ENCODE measurements at places on chromosomes 1 and 21.

GRCh38 chr1:180407051-180407450 lies 95.3 kb downstream of the ACBD6 start:
- no peak for DNase-seq

- DNase-seq: no peak
Measured at GRCh38 chr1:244439391-244440032, 12.2 kb downstream of the ADSS2 start.

- DNase-seq: no peak
Measured at GRCh38 chr1:66380452-66381212, 153.3 kb upstream of the SGIP1 start.

DNA sequence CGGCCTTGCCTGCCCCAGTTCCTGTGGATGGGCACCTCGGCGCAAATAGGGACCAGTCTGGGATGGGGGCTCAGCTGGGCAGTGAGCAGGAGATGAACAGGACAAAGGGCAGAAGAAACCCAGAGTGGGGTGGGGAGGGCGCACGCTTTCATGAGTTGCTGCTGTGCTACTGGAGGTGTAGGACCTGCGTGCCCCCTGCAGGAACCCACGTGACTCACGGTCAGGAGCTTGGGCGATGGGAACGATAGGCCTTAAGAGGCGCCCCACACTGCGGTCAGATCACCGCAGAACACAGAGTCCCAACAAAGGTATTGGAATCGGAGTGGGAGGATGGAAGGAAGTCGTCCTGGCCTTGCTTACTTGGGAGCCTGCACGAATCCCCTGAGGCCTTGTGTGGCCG lies 17.2 kb downstream of the PRDM15 start:
- DNase-seq: no peak

GRCh38 chr1:36384542-36385409 lies 948 bp downstream of the STK40 start:
- peak; percentile 48 for DNase-seq

GRCh38 chr1:7624791-7625355 lies 146.2 kb upstream of the VAMP3 start:
- DNase-seq: no peak

DNA sequence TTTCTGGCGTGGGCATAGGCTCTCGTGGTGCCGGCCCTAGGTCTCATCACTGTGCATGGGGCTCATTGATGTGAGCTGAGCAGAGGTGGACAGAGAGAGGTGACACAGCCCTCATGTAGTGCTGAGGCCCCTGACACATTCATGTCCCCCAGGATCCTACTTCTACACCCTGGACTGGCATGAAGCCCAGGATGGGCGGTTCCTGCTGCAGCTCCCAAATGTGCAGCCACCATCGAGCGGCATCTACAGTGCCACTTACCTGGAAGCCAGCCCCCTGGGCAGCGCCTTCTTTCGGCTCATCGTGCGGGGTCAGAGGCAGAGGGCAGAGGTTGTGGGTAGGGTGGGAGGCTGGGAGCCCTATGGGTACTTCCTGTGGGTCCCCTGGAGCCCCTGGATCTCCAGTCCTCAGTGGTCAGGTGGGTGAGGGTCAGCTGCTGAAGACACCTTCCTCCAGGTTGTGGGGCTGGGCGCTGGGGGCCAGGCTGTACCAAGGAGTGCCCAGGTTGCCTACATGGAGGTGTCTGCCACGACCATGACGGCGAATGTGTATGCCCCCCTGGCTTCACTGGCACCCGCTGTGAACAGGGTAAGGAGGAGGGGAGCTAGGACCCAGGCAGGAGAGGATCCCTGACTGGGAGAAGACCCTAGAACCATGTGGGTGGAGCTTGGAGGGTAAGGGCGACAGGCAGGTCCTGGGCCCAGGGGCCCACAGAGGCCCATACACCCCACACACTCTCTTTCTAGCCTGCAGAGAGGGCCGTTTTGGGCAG lies 6.1 kb downstream of the TIE1 start:
- no peak for DNase-seq

- DNase-seq: no peak
Measured at GRCh38 chr1:211715971-211716370, 40.5 kb upstream of the NEK2 start.

DNA sequence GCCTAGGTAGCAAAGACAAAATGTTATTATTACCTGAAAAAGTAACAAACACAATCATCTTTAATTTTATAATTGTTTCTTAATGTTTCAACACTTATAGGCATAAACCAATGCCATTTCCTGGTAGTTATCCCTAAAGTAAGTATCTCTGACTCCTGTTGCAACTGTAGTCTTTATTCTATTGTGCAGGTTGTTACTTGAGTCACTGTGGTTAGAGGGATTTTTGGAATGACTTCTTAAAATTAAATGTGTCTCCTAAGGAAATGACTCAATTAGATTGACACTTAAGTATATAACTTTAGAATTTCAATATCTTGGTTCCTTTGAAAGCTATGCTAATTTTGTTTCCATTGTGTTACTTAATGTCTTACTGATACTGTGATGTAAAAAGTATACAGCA lies 143.9 kb downstream of the PHTF1 start:
- DNase-seq: no peak

- no peak for DNase-seq
Measured at GRCh38 chr1:61301824-61302657, 219.7 kb downstream of the NFIA start.

DNA sequence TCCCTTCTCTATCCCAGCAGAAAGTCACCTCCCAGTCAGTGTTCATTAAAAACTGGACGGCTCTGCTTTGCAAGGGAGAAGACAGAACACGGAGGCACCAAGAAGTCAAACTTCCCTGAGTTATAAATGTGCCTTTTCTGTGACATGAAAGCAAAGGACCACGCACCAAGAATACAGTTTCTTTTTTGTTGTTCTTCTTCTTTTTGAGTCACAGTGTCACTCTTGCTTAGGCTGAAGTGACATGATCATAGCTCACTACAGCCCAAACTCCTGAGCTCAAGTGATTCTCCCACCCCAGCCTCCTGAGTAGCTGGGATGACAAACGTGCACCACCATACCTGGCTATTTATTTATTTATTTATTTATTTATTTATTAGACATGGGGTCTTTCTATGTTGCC lies 22.7 kb downstream of the GLUL start:
- no peak for DNase-seq

GRCh38 chr1:235818632-235819136 lies 48.0 kb downstream of the LYST start:
- DNase-seq: no peak

DNA sequence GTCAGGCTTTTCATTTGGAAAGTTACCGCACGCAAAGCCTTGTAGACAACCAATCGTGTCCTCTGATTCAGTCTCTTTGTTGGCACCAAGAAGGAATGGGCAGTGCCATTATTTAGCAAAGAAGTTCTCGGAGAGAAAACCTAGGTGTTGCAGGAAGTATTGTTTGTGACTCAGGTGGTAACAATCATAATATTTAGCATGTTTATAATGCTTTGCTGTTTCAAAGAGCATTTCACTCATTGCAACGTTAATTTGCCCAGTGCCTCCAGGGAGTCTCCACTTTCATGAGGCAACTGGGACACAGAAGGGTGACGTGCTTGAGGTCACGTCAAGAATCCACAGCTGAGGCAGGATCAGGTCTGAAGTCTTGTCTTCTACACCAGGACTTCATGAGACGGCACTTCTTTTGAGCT lies 31.4 kb downstream of the STPG1 start:
- no peak for DNase-seq

DNA sequence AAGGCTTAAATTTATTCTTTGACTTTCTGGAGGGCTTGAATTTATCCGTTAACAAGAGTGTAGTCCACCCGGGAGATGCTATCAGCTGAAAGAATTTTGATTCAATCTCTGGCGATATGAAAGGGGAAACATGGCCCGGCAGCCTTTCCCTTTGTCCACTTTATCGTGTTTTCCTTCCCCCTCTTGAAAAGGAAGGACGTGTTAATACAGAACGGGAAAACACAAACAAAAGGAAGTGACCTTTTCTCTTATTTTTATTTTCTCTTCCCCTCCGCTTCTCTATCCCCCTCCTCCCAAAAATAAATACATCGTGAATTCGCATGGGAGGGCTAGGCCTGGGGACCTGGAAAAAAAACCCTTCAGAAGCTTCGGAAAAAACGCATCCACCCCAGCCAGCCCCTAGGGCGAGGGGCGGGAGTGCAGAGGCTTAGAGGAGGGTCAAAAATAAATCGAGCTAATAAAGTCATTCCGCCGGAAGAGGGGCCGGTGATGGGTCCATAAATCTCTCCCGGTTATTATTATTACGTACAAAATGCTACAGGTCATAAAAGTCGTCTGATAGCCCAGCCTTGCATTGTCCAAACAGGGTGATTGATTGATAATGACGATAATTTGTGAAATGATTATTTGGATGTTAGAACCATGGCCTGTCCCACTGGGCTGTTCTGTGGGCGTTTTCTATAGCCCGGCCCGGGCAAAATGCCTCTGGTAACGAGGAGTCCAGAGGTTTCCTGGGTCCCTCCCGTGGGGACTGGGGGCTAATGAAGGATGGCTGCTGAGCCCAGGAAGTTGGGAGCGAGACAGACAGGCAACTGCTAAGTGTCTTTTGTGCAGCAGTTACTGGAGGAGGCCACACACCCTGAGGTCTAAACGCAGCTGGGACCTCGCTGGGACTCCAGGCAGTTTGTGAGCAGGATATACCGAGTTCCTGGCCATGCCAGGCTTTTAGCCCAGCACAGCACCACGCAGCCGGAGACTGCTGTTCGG lies 179.4 kb downstream of the PRDM16 start:
- DNase-seq: no peak

DNA sequence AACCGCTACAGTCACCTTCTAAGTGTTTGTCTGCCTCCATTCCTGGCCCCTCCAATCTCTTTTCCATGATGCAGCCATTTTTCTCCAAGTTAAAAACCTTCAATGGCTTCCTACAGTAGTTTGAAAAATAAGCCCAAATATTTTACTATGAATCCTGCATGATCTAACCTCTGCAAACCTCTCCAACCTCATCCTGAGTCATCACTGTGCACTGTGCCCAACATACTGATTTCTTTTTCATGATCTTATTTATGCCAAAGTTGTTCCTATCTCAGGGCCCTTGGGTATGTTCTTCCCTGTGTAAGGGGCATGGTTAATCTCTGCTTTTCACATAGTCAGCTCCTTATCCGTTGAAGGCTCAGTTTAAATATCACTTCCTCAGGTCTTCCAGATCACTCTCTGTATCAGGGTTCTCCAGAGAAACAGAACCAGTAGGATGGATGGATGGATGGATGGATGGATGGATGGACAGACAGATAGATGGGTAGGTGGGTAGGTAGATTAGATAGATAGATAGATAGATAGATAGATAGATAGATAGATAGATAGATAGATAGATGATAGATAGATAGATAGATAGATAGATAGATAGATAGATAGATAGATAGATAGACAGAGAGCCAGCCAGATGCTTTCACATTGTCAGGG lies 18.1 kb upstream of the PTPN14 start:
- DNase-seq: no peak

GRCh38 chr1:29467989-29468900 lies 231.9 kb downstream of the PTPRU start:
- no peak for DNase-seq

GRCh38 chr1:209248649-209249279 lies 334.8 kb upstream of the CAMK1G start:
- peak; percentile 74 for DNase-seq

DNA sequence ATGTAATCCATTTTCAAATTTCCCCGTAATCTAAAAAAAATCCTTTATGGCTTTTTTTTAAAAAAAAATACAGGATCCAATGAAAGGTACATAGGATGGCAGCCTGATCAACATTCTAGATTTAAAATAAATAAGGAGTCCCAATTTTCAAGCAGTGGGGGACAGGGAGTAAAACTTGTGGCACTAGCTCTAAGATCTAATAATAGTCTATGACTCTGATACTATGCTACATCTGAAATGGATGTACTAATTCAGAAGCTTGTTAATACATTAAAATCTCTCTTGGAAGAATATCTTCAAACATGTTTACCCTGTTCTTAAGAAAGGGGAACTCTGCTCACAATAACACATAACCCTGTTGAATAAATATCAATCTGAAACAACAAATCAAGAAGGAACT lies 8.5 kb downstream of the DIPK1A start:
- DNase-seq: no peak

- no peak for DNase-seq
Measured at GRCh38 chr1:115501476-115501875, 140.3 kb upstream of the VANGL1 start.

- no peak for DNase-seq
Measured at GRCh38 chr1:235138821-235139220, 10.2 kb upstream of the TOMM20 start.

GRCh38 chr21:45939521-45940045 lies 42.0 kb upstream of the COL6A1 start:
- no peak for DNase-seq

DNA sequence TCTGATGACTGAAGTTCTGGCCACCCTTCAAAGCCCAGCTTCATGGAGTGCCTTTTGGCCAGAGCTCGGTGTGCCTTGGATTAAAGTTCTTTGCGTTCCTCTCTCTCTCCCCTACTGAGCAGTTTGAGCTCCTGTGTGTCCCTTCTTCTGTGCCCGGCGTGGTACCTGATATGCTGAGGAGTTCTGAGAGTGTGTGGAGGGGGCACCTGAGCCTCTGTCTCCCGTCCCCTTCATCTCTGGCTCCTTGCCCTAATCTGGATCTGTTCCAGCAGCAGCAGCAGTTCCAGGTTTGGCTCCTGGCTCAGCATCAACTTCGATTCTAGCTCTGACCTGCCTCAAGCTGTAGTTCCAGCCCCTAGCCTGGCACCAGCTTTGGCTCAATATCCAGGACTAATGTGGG lies 25.1 kb upstream of the MYCL start:
- DNase-seq: peak; percentile 93

DNA sequence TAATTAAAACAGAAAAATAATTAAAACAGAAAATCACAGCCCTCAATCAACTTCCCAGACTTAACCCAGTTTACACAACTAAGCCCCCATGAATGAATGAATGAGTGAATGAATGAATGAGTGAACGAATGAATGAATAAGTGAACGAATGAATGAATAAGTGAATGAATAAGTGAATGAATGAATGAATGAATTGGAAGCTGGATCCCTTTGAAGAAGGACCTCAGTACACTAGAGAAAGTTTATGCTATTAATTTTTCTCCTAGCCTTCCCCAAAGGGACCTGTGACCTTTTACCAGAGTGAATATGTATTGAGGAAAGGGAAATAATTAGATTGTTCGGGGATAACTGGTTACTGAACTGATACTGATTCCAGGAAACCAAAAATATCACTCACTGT lies 5.6 kb downstream of the SPSB1 start:
- DNase-seq: no peak

Measured in NCI-H2107 (cell line).